ENCODE measurements at places on chromosomes 5 and 9.

DNA sequence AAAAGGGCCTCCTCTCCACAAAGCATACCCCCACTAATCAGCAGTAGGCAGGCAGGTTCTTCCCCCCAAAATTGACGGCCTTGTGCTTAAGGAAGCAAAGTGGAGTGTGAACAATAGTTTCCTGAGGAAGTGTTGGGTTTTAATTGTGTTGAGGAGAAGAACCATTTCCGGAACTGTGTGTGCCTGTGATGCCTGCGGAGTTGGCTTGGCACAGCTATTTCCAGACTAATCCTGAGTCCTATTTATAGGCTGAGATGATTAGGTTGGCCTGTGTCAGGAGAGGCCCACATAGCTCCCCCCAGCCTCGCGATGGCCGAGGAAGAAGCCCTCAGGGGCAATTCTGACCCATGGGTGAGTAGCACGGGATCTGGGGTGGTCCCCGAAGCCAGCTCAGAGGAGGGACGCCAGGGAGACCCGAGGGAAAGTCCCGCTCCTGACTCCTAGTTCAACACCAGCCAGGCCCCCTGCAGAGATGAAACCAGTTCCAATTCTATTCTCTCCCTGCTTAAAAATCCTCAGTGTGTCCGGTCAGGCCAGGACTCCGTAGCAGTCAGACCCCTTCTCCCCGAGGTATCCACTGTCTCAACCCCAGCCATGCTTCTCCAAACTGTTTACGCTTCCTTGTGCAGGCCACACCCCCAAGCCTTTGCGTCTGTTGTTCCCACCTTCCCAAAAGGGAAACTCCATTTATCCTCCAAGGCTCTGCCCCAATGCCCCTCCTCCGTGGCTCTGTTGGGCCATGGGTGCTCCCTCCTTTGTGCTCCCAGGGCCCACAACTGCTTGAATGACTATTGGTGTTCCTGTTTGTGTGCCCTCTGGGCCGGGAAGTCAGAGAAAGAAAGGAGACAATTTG is 18.1 kb downstream of the GSN start:
- no peak for DNase-seq

DNA sequence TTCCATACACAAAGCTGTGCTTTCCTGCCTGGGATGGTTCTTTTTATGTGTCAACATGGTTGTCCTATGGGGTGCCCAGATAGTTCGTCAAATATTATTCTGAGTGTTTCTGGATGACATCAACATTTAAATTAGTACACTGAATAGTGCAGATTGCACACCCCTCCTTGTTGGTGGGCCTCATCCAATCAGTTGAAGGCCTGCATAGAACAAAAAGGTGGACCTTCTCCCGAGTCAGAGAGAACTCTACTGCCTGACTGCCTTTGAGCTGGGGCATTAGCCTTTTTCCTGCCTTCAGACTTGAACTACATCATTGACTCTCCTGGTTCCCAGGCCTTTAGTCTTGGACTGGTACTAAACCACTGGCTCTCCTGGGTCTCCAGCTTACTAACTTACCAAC is 80.4 kb downstream of the SHB start:
- DNase-seq, result no peak

GRCh38 chr5:68428231-68428811 is 212.8 kb downstream of the PIK3R1 start:
- no peak for DNase-seq

DNA sequence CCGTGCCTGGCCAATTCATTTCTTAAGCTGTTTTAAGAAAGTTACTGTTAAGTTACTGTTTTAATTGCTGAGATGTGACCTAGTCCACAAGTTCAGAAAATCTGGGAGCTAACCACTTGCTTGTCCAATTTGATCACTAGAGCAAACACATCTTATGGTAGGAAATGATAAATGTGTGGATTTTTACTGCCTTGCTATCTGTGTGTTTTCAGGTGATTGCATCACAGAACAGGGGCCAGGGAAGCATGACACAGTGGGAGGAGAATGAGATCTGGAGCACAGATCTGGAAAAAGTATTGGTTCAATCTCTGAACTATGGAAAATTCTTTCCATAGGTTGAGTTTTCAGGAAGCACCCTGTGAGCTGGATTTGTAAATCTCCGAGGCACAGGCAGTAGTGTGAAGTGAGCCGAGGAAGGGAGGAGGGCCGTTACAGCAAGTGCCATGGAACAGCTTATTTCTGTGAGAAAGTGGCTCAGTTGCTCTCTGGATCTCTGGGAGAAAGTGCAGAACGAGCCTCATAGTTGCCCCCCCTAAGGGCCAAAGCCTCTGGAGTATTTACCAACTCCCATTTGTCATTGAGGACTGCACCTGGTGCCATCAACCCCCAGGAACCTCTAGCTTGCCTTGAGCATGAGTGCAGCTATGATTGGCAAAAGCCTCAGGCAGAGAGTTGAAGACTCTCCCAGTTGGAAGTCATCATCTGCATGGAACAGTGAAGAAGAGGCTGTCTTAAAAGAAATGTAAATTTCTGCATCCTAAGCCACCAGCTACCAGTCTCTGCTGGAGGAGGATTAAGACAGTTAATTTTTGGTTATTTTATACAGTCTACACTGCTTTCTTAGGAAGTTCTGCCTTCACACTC is 161.8 kb upstream of the CLINT1 start:
- DNase-seq, result no peak

DNA sequence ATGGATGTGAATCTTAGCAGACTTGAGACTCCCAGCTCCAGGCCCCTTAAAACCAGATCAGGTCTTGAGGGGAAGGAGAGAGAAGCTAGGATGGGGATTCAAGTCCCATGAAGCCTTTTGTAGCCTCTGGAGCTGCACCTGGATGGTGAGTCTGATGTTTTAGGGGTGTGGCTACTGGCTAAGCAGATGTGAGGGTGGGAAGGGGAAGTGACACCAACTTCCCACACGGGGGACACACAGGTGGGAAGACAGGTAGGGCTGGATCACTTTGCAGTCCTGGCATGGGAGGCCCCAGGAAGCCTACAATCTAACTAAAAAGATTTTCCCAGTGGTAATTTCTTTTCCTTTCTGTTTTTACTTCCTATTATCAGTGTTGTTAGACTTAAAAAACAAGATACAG is 38.7 kb upstream of the UBAP2 start:
- DNase-seq, result no peak

DNA sequence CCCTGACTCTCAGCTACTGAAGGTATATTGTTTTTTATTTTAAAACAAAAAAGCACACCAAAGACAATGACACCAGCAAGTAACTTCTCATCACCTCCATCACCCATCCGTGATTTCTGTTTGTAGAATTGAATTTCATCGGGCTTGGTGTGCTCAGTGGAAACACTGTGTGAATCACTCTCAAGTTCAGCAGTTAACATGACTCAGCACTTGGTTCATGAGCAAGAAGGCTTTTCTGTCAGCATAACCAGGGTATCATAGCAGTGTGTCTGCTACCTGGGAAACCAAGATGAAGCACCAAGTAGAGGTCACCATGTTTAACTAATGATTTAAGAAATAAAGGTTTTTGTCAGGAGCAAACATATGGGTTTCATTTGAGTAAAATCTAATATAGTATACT is 123.7 kb downstream of the INSYN2B start:
- peak; percentile 68 for DNase-seq

GRCh38 chr9:135858491-135859185 is 48.7 kb downstream of the CAMSAP1 start:
- DNase-seq, result no peak

- DNase-seq, result peak; percentile 88
These were observed 118.3 kb downstream of the NR6A1 start for GRCh38 chr9:124652615-124653393.

- DNase-seq, result no peak
These were observed 1.9 kb downstream of the CD274 start for GRCh38 chr9:5452286-5452609.

- no peak for DNase-seq
These were observed 2062.2 kb upstream of the CDH6 start for GRCh38 chr5:29131285-29131684.

- DNase-seq, result no peak
These were observed 29.4 kb downstream of the HACD4 start for GRCh38 chr9:21002040-21002439.

DNA sequence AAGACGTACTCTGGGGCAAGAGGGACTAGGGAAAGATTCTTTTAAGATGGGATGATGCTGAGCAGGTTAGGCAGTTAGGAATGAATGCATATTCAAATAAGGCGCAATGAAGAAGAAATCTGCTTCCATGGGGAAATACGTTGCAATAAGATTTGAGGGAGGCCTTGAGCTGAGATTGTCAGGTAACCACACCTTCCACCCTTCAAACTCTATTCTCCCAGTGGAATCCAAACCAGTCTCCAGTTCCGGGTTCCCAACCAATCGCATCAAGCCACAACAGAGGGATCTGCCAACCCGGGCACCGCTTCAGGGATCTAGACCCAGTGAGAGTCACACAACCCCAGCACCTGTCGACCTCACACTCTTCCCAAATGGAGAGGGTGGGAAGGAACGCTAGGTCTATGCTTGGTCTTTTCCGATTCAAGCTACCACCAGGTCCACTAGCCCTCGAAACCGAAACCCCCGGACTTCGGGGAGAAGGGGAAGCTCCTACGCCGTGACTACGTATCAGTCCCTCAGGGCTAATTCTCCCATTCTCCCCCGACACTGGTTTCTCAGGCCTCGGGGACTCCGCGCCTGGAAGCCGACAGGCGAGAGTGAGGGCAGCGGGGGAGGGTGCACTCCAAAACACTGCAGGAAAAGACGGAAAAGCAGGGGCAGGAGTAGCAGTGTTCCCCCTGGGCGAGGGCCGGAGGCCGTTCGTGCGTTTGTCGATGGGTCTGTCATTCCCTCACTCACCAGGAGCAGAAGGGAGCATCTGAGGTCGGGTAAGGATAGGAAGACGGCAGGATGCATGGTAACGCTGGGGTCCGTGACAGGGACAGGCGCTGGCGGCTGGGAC is 534 bp downstream of the ERP44 start:
- no peak for DNase-seq

DNA sequence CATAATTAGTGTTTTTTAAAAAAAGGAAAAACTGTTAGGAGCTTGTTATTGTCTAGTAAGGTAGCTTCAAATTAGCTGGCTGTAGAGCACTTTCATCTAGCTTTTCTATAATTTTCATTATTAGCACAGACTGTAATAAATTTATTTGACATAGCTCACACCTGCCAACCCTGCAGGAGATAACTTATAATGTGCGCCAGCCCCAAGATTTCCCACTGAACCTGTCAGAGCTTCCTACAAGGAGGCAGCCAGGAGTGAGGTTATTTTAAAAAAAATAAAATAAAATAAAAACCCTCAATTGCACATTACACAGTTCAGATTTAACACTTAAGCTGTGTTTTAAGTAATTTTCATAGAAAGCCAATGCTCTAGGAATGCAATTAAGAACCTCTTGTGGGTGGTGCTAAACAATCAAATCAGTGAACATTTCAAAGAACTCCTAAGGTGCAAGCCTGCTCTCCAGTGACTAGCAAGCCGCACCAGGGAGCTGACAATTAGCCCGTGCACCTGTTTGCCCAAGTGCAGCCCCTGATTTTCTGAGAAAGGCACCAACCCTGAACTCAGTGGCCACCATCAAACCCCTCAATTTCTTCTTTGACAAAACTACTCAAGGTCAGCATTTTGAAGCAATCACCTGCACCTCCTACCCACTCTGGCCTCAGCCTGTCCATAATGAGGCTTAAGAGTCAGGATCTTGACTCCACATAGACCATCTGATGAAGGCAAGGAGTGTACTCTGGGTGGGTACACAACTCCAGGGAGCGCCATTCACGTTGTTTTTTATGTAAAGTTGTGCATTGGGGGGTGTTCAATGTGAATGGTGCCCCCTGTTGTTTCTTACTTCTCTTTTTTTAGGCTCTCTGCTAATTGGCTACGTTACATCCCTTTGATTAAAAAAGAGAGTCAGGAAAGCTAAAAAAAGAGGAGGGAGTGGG is 385.3 kb upstream of the WWC1 start:
- no peak for DNase-seq

DNA sequence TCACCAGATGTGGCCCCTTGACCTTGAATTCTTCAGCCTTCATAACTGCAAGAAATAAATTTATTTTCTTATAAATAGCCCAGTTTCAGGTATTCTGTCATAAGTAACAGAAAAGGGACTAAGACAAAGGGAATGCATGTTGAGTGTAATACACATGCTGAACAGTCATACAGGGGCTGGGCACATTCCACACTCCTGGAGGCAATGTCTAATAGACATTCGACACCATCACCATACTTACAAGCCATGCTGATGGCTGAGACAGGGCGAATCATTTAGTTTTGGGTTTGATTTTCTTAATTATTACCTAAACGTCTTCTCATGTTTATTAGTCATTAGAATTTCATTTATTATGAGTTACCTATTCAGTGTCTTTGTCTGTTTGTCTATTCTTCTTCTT is 68.5 kb downstream of the TENT4A start:
- no peak for DNase-seq

DNA sequence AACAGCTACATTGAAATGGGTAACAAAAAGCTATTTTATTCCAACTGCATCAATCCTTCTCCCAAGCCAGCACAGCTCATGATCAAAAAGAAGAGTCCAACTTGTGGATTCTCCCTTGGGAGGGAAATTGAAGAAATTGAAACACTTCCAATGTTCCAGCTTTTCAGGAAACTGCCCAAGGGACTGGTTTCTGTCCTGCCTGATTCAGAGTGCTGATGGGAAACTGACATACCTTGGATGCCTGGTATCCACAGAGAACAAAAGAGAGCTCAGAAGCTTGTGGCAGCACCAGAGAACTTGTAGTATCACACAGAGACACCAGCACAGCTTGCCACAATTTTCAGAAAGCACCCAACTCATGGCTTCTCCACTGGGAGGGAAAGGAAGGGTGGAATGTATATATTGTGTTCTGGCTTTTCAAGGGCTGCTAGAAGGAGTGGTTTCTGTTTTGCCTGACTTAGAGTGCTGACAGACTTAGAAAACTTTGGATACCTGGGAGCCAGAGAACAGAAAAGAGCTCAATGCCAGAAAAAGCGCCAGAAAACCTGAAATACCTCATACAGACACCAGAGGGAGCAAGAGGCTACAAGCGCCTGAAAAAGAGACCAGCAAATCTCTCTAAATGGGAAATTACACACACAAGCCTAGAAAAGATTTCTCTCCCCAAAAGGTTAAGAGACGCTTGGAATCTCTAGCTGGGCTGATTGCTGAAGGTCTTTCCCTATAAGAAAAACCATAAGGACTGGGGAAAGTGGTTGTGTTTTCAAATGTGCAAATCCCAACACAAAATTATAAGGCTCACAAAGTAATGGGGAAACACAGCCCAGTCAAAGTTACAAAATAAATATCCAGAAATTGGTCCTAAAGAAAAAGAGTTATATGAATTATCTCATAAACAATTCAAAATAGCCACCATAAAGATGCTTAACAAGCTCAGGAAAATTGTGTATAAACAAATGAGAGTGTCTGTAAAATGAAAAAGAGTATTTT is 178.8 kb downstream of the SPOCK1 start:
- DNase-seq, result peak; percentile 28

- DNase-seq, result no peak
These were observed 165.0 kb upstream of the FBXL17 start for GRCh38 chr5:108546939-108547338.

GRCh38 chr5:146461319-146461718 is 14.2 kb downstream of the TCERG1 start:
- no peak for DNase-seq

GRCh38 chr5:65307931-65308330 is 173.8 kb downstream of the ADAMTS6 start:
- DNase-seq, result no peak

GRCh38 chr5:41754857-41755256 is 115.4 kb downstream of the OXCT1 start:
- no peak for DNase-seq
